IPS-NIHi11 (cell line): ENCODE measurements at places on chromosomes 7 and 10.

DNA sequence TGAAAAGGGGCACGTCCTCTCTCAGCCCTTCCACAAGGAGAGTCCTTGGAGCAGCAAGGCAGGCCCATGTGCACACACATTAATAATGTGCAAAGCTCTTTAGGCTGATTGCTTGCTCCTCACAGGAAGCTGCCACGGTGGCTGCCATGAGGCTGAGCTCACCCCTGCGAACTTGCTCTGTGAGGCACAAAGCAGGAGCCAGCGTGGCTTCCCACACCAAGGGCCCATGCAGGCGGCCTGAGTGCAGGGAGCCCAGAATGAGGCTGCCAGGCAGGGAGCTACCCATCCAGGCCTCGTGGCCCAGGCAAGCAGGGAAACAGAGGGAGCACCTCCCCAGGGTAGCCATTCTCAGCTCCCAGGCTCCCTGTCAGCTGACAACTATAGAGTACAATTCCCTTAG is 242.9 kb downstream of the GRID1 start:
- DNase-seq = no peak

- DNase-seq = no peak
Observed at GRCh38 chr7:95200741-95201140, 123.6 kb downstream of the PON1 start.

- DNase-seq = no peak
Observed at GRCh38 chr7:45028920-45029344, 28.9 kb downstream of the CCM2 start.

DNA sequence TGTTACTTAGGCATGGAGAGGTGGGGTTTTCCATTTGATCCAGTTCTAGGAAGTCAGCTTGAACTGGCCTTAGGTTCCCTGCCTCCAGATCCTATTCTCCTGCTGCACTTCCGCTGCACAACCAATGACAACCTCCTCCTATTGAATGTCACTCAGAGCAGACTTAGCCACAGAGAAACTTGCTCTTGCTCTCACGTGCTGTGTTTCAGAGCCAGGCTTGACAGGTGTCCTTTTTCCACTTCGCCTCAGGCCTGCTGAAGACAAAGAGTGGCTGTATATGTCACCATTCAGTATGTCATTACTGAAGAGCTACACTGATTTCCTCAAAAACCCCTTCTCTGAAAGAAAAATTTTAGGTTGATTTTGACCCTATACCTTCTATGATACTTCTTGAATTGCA is 115.4 kb upstream of the ETV1 start:
- DNase-seq = no peak

DNA sequence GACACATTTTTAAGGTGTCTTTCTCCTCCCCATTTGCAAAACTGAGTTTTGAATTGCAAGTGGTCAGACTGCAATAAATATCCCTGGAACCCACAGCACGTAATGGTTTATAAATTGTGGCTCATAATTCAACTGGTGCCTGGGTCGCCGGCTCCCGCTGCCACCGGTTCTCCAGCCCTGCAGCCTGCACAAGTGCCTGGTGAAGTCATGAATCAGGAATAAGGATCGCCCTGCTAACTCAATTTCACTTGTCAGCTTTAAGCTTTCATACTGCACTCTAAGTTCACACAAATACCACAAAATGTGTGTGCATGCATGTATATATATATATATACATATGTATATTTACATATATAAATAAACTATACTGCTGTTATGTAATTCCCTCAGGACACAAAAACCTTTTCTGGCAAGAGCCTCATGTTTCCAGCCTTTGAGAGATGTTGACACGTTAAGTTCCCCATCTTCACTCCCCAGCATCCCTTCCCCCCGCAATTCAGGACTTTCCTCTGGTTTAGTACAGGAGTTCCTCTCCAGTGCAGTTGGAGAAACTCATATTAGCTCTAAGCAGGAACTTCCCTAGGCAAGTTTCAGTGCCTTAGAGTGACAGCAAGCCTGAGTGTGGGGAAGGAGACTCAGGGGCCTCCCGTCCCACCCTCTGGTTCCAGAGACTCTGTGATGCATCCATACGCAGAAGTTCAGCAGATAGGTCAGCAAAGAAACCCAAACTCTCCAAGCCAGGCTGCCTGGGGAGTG is 129.2 kb upstream of the UNC5B start:
- DNase-seq = peak; percentile 3

DNA sequence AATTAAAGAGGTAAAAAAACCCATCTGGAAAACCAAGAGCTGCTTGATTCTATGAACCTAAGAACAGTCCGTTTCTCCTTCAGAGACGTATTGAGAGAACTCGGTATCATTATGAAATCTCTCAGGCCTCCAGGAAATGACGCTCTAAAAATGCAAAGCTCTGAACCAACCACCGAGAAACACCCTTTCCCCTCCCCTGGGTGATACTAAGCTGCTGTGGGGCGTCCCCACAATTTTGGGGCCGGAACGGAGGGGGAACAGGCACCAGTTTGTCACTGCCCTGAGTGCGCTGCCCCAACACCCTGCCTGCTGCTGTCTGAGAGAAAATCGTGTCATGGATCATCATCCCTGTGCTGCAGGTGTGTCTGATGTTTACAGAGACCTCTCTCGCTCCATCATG is 509.5 kb downstream of the DNAJB6 start:
- no peak for DNase-seq

DNA sequence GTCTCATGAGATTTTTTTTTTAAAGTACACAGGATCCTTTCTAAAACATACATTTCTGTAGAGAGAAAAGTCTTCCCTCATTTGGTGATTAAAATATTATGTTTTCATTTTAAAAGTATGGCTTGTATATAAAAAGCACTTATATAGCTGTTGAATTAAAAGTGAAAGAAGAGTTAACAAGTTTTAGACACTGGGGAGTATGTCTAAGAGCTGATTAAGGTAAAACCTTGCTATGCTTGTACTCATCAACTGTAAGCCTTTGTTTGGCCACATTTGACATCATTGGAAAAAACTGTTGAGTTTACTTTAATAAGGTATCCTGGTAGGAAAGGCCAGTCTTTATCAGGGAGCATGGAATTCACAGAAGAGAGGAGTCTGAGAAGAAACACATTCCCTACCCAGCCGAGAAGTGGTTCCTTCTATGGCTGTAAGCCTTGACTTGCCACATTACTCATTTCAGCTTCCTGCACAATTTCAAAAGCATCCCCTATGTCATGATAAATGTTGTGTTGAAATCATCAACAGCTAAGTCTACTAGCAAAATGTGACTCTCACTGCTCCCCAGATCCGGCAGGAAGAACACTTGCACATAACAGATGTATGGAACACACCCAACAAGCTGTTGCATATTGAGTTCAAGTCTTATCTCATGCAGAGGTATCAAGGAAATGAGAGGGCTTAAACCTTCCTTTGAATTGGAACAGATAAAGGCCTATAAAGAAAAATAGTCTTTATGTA is 171.8 kb upstream of the CDK1 start:
- DNase-seq = no peak

DNA sequence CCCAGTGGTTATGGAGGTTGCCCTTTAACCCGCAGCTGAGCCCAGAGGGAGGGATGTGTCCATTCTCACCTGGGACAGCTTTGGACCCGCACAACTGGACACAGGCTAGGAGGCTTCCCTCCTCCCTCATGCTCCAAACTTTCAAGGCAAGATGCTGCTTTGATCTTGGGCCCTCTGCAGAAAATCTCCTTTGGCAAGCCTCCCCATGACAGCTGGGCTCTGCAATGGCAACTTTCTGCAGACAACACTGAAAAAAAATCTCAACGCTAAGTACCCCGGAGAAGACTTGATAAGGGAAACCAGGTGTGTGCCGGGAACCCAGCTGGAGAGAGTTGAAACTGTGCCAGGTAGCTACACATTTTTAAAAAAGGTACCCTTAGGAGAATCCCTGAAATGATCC is 610.1 kb downstream of the LRMDA start:
- DNase-seq = no peak

- DNase-seq = peak; percentile 58
Observed at GRCh38 chr10:91681361-91682276, 48.7 kb upstream of the PPP1R3C start.

GRCh38 chr10:102344067-102344466 is 51.4 kb upstream of the NFKB2 start:
- DNase-seq = no peak

DNA sequence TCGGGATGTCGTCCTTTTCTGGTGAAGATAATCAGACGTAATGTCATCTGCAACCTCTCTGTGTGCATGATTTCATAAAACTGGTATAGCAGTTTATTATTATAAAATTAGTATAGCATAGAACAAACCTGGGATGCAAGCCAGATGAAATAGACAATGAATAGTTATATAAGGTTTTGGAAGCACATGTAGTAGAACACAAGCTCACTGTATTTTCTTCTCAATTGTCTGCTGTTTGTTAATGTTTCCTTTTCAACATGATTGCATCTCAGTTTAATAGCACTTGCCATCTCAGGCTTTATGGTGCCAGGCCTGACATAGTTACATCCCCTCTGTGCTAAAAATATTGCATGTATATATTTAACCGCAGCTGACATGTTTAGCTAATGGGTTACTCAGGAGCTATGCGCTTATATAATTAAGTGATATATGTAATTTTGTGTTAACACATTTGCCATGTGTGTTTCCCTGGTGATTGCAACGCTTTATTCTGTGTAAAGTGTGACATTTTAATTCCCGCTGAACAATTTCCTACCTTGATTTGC is 132.7 kb downstream of the ARID5B start:
- DNase-seq = no peak

- DNase-seq = no peak
Observed at GRCh38 chr7:18337048-18337809, 158.3 kb upstream of the HDAC9 start.

DNA sequence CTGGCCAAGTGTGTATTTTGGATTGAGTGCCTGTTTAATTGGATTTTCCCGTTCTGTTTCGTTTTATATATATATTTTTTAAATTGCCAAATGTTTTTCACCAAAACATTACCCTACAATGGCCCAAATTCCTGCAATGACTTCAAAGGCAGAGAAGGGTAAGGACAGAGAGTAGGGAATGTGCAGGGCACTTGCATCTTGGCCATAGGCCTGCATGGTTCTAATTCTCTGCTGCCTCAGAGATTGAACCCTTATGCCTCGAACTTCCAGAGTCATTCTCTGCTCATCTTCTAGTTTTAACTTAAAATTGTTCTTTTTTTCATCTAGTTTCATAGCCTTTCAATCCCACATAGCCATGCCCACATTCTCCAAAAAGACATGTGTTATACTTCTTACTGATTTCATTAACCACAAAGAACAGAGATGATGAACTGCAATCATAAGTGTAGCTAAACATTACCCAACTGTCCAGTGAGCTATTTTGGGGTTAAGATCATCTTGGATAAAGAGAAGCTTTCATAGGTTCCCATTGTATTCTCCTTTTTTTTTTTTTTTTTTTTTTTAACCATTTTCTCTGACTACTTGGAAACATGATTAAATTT is 177.6 kb downstream of the PLXDC2 start:
- DNase-seq = no peak

DNA sequence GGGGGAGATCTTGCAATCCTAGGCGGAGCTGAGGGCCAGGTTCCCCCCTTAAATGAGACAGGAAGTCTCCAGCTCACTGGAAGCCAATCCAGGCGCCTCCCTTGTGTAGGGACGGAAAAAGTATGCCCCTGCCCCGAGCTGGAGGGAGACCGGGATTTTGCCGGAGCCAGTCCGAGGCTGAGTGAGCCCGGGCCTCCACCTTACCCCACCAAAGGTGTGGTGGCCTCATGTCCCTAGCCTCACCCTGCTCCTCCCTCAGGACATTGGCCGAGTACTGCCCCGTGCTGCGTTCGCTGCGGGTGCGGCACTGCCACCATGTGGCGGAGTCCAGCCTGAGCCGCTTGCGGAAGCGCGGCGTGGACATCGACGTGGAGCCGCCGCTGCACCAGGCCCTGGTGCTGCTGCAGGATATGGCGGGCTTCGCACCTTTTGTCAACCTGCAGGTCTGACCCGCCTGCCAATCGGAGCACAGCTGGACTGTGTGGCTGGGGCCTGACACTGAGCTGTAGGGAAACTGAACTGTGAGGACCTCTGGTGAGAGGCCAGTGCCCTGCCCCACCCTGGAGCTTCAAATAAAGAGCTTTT is 2.0 kb downstream of the FBXL15 start:
- peak; percentile 78 for DNase-seq
